Panc1 (cell line): ENCODE measurements at places on chromosomes 6 and 20.

DNA sequence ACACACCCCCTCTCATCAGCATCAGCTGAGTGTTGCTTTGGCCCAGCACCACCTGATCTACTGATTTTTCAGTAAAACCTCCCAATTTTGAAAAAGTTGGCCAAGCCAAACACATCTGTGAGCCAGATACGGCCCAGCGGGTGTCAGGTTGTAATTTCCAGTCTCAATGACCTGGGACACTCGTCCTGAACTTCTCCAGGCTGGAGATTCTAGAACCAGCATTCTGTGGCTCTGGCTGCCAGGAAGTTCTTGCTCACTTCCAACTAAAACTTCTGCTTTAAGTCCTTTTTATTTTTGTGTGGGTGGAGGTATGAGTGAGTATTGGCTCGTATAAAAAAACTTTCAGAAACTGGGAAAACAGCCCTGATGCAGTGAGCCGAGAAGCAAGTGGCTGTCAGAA is 5.1 kb downstream of the KIAA1755 start:
- no peak for DNase-seq

GRCh38 chr6:138424004-138424904 is 20.2 kb downstream of the HEBP2 start:
- DNase-seq = no peak

DNA sequence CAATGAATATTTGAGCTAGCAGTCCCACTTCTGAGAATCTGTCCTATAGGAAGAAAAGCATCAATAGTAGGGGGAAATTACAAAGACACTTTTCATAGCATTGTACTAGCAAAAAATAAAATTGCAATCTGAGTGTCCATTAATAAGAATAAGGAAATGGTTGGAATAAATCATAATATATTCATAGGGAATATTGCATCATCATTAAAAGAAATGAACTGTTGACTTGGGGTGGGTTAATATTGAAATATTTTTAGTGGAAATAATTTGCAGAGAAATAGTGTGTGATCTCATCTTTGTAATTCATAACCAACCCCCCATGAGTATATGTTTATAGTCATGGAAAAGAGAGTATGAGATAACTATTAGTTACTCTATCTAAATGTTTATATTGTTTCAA is 12.4 kb downstream of the NFYA start:
- no peak for DNase-seq

- no peak for DNase-seq
Observed at GRCh38 chr6:157994125-157994795, 12.6 kb downstream of the SYNJ2 start.

- DNase-seq = peak; percentile 39
Observed at GRCh38 chr6:7691675-7692452, 34.0 kb upstream of the BMP6 start.

DNA sequence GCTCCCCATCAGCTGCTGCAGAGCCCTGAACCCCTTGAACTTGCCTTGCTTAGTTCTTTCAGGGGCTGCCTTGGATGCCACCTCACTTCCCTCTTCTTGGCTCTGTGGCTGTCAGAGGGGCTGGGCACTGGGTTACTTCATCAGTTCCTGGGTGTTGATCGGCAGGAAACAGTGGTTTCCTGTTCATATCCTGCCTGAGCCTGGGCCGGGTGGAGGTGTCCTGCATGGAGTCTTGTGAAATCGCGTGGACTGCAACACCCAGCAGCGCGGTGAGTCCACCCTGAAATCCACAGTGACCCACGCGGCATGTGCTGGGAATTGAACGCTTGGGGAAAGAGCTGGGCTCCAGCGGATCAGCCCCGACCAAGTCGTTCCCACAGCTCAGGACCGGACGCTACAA is 97.5 kb downstream of the CDH26 start:
- no peak for DNase-seq

- DNase-seq = no peak
Observed at GRCh38 chr6:73965539-73966029, 269.6 kb downstream of the CD109 start.

- no peak for DNase-seq
Observed at GRCh38 chr6:33147807-33148666, 44.2 kb downstream of the COL11A2 start.

GRCh38 chr6:101118136-101118396 is 236.9 kb upstream of the ASCC3 start:
- DNase-seq = no peak

DNA sequence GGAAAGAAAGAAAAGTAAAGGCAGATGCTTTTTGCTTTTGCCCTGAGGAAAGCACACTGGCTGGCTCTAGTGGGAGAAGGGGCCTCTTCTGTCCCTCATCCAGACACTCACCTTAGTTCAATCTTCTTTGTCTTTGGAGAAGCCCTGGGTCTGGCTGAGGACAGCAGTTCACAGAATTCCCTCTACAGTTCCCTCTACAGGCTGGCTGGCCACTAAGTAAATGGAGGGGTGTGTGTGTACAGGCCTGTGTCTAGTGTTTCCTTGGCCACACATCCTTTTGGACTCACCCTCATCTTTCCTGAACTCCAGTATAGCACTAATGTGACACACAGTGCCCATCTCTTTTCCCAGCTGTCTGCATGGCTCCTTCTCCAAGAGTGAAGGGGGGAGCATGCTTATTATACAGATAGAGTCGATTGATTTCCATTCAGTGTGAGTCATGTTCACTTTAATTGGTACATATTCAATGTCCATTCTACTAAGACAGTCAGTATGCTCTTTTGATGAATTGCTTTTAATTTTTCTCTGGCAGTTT is 26.0 kb upstream of the CLVS2 start:
- no peak for DNase-seq

- DNase-seq = no peak
Observed at GRCh38 chr20:60242836-60243505, 284.7 kb downstream of the CDH26 start.

GRCh38 chr6:152170313-152170701 is 362.8 kb downstream of the ESR1 start:
- no peak for DNase-seq

GRCh38 chr20:52924411-52925271 is 47.5 kb upstream of the TSHZ2 start:
- no peak for DNase-seq

DNA sequence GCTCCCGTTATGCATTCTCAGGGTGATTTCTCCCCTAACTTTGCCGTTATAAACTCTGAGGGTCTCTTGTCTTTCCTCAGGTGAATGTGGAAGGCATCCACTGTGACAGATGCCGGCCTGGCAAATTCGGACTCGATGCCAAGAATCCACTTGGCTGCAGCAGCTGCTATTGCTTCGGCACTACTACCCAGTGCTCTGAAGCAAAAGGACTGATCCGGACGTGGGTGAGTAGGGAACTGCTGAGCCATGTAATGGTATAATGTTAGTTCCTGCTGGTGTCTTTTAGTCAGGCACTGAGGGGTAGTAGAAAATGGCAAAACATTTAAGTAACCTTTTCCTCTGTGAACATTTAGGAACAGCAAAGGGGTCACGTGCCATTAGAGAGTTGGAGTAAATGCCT is 395.4 kb downstream of the ARHGAP18 start:
- DNase-seq = no peak

GRCh38 chr6:36979347-36979742 is 6.7 kb downstream of the MTCH1 start:
- no peak for DNase-seq

- DNase-seq = no peak
Observed at GRCh38 chr6:136113736-136114173, 136.4 kb downstream of the MTFR2 start.

- DNase-seq = no peak
Observed at GRCh38 chr6:119226089-119226488, 123.5 kb downstream of the MAN1A1 start.

DNA sequence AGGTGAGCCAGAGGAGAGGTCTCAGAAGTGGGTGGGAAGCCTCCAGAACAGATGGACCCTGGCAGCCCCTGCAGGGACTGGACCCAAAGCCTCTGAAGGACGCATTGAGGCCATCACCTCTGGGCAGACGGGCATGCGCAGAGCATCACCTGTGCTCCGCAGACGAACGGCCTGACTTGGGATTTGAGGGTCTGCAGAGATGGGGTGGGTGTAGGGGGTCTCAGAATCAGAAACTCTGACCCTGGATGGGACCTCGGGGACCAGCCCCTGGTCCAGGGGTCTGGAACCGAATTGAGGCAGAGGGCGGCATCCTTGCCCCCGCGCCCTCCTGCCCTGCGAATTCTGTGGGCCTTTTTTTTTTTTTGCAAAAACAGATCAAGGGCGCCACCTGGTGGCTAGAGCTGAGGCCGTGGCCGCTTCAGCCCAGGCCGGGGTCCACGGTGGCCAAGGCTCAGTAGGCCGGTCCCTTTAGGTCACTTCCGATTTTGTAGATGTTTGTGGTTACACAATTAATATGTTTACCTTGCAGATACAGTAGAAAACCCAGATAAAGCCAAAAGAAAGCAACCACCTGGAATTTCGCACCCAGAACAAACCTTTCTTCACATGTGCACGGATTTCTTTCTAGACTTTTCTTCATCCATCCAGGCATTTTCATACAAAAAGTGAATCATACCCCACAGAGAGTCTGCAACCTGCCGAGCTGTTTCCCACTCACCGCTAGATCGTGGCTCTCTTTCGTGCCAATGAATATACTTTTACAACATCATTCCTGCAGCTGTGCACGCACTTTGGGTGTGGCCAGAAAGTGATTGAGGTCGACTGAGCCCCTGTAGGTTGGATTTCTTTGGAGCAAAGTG is 25.9 kb downstream of the ZBP1 start:
- no peak for DNase-seq

DNA sequence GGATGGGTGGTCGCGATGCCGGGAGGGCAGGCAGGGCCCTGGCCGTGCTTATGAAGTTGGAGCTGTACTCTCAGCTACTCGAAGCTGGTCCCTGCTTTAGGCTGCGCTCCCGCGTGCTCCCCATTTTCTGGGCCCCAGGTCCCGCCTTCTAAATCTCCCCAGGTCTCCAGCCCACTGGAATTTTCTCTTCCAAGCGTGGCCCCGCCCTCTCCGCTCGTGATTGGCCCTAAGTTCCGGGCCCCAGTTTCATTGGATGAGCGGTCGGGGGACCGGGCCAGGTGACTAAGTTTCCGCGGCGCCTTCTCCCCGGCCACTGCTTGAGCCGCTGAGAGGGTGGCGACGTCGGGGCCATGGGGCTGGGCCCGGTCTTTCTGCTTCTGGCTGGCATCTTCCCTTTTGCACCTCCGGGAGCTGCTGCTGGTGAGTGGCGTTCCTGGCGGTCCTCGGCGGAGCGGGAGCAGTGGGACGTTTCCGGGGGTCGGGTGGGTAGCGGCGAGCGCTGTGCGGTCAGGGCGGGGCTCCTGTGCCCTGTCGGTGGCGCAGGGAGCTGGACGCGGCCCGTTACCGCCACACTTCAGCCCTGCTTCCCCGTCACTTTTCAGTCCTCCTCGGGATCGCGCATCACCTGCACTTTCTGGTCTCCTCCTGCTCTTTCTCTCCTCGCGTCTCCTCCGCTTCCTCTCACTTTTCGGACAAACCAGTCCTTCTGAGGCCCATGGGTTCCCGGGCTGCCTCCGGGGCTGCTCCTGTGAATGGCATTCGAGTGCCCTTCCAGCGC is at the start of gene MICA:
MICA (plus strand) TSS at position 313 of the 778 bp plus-strand sequence; CDS start at position 351, 38 bp downstream.
- no peak for DNase-seq

DNA sequence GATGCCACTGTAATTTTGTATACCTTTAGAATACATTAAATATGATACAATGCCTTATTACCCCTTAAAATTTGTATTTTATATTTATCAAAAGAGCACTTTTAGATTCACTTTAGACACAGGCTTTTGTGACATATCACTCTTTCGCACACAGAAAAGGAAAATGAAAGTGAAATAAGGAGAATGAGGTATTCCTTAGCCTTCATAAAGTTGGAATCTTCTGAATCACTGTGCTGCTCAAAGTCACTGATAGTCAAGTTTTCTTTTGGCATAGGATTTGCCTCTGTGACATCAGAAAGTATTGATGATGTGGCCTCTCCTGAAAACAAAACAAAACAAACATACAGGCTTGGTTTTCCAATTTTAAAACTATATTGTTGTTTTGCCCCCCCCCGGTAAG is 1097.1 kb downstream of the KIF16B start:
- no peak for DNase-seq

DNA sequence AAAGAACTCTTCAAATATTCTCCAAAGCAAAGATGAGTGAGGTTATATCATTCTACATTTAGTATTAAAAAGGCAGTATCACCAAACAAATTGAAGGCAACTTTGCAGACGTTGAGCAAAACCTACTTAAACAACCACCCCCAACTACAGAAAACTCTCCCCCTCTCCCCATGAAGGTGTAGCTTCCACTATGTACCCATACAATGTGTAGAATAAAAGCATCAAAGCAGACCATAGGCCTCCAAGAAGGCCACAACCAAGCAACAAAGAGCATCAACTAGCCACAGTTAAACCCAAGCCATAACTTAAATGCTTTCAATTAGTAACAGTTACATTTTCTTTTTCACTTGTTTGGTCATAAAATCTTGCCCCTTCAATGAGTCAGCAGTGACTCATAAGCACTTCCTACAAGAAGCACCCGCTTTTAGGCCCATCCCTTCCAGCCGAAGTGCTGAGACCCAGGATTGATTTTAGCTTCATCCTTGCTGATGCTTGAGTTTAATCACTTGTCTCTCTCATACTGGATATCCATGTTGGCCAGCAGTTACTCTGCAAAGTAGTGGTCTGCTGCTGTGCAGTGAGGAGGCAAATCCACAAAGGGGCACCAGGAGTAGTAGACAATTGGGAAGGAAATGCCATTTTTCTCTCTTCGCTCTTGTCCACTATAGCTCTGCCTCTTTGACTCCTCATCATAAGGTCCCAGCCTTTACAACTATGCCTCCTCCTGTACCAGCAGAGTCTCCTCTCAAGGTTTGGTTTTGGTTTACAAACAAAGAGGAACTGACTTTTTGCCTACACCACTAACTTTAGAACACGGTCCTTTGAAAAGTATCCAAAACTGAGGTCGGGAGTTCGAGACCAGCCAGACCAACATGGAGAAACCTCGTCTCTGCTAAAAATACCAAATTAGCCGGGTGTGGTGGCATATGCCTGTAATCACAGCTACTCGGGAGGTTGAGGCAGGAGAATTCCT is 8.4 kb upstream of the NUP153 start:
- DNase-seq = no peak

DNA sequence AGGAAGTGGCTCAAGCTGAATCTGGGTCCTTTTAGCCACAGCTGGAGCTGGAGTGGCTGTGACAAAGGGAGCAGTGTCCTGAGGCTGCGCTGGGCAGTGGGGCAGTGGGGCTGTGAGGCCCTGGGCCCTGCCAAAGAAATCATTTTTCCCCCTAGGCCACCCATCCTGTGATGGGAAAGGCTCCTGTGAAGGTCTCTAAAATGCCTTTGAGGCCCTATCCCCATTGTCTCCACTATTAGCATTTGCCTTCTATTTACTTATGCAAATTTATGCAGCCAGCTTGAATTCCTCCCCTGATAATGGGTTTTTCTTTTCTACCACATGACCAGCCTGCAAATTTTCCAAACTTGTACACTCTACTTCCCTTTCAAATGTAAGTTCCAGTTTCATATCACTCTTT is 539.2 kb downstream of the MEI4 start:
- no peak for DNase-seq

GRCh38 chr6:15816661-15817060 is 153.8 kb upstream of the DTNBP1 start:
- DNase-seq = no peak

- no peak for DNase-seq
Observed at GRCh38 chr6:136945711-136946121, 23.6 kb downstream of the SLC35D3 start.
